ENCODE measurements at places on chromosomes 11 and 22.
A peak's percentile ranks its signal among the peaks of the same experiment; 100 is the strongest.

DNA sequence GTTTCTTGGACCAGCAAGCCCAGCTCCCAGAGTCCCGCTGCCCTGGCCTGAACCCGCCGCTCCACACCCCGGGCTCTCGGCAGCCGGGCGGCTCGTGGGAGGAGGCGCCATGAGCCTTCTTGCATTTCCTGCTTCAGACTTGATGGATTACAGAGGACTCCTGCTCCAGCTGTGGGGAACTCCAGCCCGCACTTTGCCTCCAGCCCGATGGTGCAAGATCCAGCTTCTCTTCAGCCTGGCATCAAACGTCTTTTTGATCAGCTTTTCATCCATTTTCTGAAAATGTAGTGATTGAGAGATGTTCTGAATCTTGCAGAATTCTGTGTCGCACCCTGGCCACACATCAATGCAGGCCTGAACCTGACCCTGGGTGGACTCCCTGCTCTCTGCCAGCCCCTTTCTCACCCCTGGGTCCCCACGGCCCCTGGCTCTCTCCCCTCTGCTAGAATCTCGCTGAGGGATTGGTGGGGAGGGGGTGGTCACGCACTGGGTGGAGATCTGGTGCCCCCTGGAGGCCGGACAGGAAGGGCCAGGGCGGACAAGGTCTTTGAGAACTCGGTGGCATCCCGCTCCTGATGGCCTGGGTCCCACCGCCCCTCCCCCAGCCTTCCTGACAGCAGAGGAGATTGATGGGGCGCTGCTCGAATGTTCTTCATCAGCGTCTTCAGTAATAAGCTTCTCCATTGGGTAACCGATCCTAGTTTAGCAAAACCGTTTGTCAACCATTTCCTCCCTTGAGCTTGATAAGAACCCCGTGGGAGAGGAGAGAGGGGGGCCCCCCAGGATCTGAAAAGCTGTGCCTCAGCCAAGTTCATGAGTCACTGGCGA, 12.1 kb upstream of the NFAM1 start:
- DNase-seq, result peak; percentile 72

GRCh38 chr11:45250035-45250718, 36.0 kb downstream of the SYT13 start:
- no peak for DNase-seq

- DNase-seq, result no peak
These were observed 50.8 kb downstream of the BUD13 start for GRCh38 chr11:116721988-116722387.

DNA sequence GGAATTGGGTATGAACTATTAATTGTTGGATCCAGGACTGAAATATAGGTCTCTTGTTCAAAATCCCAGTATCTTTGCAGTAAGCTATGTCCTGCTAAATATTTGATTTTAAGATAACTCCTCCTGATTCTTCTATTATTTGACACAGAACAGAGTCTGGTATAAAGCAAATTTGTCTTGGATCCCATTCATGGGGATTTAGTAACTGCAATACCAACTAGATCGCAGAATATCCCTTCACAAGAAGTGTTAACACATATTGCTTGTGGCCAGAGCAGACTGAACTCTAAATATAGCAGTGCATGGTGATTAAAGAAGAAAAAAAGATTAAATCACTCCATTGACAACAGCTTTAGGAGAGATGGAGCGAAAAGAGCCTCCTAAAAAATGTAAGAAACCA, 68.2 kb upstream of the ARHGAP42 start:
- DNase-seq, result no peak

DNA sequence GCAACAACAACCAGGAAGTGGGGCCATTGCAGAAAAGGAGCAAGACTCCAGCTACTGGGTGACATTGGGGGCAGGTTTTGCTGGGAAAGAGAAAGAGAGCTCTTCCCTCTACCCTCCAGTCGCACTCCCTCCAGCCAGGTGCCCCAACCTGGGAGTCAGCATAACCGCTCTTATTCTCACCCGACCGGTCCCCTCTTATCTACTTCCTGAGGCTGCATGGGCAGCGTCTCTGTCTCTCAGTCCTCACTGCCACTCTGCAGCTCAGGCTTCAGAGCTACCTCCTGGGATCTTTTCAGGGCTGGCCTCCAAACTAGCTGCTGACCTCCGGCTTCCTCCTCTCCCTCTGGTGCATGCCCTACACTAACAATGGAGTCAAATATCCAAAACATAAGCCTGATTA, 5.1 kb downstream of the ZNF70 start:
- no peak for DNase-seq

GRCh38 chr11:83024270-83024854, 47.3 kb downstream of the RAB30 start:
- no peak for DNase-seq

DNA sequence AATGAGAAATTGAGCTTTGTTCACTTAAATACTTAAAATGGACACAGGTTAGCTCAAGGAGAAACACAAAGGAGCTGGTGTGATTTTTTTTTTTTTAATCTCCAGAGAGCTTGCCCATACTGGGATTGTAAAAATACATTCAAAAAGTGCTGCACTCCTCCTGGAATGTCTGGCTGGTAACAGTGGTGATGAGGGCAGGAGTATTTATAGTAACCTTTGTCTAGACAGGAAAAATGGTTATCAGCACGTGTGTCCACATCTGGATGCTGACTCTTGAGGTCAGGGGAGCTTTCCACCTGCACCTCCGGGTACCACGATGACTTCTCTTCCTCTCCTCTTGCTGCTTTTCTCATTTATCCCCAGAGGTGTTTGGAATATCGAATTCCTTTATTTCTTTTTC, 30.1 kb downstream of the EXT2 start:
- DNase-seq, result no peak

- no peak for DNase-seq
These were observed 70.9 kb upstream of the OR5AK2 start for GRCh38 chr11:56917708-56918400.

DNA sequence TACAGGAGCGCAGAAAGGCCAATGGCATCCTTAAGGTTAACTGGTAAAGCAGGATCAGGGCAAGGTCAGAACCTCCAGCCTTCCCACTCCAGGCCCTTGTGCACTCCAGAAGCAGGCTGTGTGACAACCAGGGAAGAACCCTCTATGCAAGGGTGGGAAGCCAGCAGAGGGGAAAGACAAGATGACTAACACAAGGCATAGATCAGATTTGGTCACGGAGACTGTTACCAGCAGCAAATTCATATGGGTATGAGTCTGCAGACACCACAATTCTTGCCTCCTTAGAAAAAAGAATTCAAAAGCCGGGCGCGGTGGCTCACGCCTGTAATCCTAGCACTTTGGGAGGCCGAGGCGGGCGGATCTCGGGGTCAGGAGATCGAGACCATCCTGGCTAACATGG, 39.8 kb upstream of the MTNR1B start:
- no peak for DNase-seq

DNA sequence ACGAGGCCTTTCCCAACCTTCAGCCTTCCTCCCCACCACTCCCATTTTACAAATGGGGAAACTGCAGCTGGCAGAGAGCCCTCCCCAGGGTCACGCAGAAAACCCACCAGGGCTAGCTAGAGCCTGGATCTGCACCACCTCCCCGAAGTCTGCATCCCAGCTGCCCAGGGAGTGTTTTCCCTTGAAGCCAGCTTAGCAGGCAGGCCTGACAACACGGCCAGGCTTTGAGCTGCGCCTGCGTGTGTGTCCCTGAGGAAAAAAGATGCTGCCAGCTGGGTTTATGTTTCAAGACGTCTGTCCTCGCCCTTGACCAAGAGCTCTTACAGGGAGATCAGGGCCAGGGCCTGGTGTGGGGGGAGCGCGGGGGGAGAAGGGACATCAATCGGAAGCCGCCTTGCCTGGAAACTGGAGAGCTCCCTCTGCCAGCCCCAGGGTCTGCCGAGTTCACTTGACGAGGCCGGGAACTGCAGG, 20.3 kb downstream of the WNT11 start:
- DNase-seq, result no peak

DNA sequence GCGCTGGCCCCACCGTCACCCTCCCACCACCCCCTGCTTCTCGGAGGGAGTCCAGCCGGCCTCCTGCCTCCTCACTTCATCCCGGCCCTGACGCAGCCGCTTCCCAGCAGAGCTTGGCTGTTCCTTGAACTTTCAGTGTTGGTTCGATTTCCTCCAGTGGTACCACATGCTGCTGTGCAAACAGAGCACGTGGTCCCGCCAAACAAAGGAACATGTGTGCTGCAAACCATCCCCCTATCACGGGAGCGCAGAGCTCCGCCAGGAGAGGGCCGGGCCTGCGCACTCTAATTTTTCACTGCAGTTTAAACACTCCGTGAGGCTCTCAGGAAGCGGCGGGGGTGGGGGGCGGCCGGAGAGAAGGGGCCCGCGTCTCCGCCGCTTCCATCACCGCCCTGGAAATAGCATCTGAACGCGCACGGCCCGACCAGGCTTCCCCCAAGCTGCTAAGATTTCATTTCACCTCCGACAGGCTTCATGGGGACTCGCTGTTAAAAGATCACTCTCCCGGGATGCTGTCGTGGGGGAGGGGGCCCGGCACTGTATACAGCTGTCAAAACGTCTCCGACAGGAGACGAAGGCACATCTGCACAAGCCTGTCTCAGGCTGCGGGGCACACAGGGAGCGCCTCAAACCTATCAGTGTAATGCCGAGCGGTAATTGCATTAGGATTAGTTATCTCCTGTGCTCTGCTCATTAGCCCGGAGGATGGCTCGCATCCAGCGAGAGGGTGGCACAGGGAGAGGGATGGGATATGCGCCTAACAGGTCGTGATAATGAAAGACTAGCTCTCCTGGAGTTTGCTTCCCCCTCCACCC, 269.9 kb upstream of the SORL1-AS1 start:
- DNase-seq, result no peak

DNA sequence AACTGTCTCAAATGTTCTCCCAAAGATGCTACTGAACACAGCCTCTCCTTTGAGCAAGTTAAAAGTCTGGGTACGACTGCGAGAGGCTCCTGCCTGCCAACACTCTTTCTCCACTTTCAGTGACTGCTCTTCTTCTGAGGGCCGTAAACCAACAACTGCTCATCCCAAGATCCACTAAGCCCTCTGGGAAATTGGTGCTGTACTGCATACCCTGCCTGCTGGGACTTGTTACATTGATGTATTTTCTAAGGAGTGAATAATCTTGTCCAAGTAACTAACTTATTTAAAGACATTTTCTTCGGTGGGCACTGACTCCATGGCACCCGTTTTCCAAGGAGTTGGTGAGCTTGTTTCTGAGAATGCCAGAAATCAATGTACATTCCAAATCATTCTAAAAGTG, 87.2 kb downstream of the ZNF280B start:
- DNase-seq, result no peak

GRCh38 chr11:13054278-13054677, 45.2 kb downstream of the RASSF10 start:
- DNase-seq, result no peak

- no peak for DNase-seq
These were observed 67.6 kb downstream of the NCAPD3 start for GRCh38 chr11:134155946-134156865.

DNA sequence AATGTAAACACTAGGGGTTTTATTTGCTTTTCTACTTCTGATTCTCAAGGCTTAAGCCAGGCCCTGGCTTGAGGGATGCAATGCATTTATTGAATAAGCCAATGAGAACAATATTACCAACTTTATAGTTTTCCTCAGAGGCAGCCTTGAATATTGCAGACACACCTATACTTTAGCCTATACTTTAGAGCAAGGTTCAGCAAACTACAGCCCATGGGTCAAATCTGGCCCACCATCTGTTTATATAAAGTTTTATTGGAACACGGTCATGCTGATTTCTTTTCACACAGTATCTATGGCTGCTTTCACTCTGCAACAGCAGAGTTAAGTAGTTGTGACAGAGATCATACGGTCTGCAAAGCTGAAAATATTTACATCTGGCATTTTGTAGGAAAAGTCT, 50.3 kb upstream of the E2F8 start:
- DNase-seq, result no peak

DNA sequence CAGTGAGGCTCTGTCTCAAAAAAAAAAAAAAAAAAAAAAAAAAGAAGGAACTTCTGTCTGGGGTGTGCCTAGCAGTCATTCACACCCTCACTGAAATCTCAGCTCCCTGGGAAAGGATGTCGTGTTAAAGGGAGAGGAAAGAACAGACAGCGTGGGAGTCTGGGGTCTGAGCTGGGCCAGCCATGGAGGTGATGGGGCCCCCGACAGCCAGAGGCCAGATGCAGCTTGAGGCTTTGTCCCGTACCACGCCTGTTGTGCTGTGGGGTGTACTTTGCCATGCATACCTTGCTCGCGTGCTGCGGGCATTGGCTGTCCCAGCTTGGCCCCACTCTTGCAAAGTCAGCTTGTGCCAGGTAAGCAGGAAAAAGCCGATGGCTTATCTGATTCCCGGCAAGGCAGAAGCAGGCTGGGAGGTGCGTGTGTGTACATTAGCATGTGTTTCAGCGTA, 4.6 kb downstream of the SYT12 start:
- DNase-seq, result no peak

- no peak for DNase-seq
These were observed 29.5 kb upstream of the ACR start for GRCh38 chr22:50708474-50708873.

- DNase-seq, result no peak
These were observed 29.8 kb upstream of the CRTAM start for GRCh38 chr11:122808478-122808869.

DNA sequence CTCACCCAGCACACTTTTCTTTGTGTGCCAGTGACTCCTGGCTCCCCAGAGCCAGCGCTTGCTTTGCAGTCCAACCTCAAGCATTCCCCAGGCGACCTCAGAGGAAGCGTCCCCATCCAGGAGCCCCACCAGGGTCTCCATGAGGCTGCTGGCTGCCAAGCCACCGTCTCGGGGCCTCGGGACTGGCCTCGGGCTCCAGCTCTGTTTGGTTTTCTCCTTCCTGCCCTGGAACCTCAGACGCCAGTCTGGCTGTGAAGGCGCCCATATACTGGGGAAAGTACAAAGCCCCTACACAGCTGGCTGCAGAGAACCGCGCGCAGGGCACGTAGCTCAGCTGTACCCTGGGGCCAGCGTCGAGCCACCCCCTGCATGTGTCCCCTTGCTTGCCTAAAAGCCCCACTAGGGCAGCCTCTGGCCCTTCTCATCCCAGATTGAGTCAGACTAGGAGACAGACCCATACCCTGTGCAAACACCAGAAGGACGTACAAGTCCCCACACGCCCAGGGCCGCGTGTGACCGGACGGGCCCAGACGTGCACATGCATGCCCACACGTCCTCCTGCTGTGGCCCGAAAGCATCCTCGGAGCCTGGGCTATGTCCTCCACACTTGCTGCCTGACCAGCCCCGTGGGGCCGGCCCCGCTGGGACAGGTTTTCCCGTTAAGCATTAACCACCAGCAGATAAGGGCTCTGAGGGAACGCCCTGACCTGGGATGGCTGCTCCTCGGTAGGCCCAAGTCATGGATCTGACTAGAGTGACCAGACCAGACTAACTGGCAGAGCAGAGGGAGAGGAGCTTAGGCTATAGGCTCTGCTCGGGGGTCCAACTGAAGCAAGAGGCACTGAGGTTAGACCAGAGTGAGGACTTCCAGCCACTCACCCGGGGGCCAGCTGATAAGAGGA, 4.2 kb upstream of the SYT8 start:
- DNase-seq, result no peak
